ENCODE measurements at places on chromosomes 4 and X.

- no peak for DNase-seq
Measured at GRCh38 chr4:110682311-110682710, 59.4 kb upstream of the PITX2 start.

DNA sequence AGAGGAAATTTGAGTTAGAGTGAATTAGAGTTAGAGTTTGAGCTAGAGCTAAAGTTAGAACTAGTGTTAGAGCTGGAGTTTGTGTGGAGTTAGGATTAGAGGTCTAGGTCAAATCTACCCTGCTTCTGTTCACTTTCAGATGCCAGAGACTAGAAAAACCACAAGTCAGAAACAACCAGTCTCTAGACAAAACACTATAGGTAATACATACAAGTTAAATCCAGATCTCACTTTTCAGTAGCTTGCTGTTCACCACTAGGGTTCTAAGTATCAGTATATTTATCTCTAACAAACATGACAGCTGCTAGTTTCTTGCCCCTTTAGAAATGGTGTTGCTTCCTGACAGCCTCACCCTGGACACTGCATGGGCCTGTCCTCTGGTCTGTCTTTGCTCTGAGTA is 300.7 kb downstream of the ARAP2 start:
- no peak for DNase-seq

DNA sequence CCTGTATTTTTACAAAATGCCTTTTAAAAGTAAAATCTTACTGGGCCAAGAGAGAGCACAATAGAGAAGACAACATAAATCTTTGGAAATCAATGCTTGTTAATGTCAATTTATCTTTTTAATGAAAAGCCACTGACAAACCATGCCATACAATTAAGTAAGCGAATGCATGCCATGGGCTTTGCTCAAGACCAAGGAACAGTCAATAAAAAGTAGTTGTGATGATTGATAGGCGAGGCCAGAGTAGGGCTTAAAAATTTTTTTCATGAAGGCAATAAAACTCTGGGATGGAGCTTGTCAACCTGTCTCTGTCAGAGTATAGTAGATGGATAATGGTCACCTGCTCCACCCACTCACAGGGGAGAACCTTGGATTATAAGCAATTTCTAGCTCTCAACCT is 17.5 kb upstream of the GPM6B start:
- no peak for DNase-seq

DNA sequence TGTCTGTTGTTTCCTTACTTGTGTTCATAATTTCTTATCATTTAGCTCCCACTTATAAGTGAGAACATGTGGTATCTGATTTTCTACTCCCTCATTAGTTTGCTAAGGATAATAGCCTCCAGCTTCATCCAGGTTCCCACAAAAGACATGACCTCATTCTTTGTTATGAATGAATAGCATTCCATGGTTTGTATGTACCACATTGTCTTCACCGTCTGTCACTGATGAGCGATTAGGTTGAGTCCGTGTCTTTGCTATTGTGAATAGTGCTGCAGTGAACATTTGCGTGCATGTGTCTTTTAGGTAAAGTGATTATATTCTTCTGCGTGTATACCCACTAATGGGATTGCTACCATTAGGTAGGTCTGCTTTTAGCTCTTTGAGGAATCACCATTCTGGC is 624.3 kb upstream of the EPHA5 start:
- DNase-seq = peak; percentile 61

DNA sequence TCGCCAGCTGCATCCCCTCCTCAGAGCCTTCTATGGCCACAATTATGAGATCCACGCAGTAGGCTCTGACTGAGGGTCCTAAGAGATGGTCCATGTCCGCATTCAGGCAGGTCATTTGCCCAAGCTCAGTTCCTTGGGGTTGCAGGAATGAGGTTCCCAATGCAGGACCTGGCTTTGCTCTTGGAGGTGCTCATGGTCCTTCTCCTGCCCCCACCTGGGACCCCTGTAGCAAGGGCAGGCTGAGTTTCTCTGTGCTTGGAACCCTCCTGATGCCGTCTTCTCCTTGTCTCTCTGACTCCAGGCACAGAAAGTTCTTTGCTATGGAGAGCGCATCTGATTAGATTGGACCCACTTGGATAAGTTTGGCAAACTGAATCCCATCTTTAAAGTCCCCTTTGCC is 16.5 kb upstream of the SHOX start:
- no peak for DNase-seq

DNA sequence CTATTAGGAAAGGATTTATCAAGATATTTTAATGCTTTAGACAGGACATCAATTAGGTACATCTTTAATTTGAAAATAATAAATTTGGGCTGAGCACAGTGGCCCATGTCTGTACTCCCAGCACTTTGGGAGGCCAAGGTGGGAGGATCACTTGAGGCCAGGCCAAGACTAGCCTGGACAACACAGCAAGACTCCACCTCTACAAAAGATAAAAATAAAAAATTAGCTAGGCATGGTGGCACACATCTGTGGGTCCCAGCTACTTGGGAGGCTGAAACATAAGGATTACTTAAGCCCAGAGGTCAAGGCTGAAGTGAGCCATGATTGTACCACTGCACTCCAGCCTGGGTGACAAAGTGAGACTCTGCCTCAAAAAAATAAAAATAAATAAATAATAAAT is 59.6 kb upstream of the IRF2 start:
- DNase-seq = no peak

DNA sequence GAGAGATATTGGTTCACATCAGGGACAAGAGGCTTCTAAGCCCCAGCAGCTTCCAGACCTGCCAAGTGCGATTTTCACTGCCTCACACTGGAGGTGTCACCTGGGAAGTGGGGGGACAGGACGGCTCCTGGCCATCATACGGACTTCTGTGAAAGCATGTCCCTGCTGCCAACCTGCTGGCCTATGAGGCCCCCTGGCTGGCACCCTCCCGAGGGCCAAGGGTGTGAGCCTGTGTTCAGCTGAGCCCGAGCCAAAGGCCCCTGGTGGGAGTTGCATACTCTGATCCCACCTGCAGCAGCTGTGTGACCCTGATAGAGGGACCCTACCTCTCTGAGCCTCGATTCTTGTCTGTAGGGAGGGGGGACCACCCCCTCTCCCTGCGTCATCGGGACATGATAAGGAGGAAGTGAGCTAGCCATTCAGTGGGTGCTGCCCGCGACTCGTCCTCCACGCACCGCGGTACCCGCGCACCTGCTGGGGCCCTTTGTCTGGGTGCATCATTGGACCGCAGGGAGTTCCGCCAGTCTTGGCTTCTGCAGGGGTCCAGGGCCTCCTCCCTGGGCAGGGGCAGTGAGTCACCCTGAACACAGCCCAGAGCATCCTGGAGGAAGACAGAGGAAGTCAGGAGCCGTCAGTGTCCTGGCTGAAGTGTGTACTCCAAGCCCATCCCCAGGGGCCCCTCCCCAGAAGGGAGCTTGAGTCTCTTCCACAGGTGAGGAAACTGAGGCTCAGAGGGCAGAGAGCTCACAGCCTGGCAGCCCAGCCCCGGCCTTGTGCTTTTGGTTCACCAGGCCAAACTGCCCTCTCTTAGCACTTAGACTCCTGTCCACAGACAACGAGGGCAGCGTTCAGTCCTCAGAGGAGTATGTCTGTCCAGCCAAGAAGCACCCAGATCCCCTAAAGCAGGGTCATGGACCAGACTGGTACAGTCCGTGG is 24.1 kb downstream of the C4orf50 start:
- no peak for DNase-seq

DNA sequence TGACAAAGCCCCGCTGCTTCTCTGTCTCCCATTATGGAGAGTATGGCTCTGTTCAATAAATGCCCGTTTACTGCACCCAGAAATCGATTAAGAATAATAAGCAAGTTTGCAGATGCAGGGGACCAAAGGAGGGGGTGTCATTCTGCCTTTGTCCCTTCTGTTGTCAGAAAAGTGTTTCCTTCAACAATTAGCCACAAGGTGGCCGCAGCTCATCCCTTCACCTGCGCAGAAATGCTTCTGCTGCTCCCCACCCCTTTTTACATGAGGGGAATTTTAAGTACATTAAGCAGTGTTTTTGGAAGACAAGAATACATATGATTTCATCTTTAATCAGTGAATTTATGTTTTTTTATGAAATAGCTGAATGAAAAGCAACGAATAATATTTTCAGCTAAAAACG is 175.6 kb upstream of the ARX start:
- DNase-seq = no peak

DNA sequence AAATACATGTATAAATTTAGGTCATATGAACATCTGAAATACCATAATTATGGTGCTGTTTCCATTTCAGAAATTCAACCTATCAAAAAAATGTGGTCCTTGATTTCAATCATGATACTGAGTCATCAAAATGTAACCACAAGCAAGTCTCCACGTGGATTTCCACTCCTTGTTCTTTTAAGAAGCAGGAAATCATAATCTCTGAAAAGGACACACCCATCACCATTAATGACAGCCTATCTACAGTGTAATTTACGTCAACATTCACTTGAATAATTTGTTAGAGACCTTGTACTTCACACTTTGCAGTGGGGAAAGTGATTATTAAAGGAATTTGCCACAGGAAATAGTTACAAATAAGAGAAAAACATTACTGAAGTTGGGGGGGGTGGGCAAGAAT is 17.7 kb upstream of the SLC7A11 start:
- DNase-seq = peak; percentile 64

- no peak for DNase-seq
Measured at GRCh38 chr4:66693694-66694093, 851.6 kb downstream of the CENPC start.

DNA sequence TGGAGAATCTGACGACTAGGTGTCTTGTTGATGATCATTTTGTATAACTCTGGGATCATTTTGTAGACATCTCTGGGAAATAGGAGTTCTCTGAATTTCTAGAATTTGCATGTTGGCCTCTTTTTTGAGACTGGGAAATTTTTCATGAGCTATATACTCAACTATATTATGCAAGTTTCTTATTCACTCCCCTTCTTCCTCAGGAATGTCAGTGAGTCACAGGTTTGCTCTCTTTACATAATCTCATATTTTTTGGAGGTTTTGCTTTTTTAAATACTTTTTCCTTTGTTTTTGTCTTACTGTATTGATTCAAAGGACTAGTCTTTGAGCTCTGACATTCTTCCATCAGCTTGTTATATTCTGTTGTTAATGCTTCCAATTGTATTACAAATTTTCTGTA is 1324.2 kb downstream of the TECRL start:
- no peak for DNase-seq

DNA sequence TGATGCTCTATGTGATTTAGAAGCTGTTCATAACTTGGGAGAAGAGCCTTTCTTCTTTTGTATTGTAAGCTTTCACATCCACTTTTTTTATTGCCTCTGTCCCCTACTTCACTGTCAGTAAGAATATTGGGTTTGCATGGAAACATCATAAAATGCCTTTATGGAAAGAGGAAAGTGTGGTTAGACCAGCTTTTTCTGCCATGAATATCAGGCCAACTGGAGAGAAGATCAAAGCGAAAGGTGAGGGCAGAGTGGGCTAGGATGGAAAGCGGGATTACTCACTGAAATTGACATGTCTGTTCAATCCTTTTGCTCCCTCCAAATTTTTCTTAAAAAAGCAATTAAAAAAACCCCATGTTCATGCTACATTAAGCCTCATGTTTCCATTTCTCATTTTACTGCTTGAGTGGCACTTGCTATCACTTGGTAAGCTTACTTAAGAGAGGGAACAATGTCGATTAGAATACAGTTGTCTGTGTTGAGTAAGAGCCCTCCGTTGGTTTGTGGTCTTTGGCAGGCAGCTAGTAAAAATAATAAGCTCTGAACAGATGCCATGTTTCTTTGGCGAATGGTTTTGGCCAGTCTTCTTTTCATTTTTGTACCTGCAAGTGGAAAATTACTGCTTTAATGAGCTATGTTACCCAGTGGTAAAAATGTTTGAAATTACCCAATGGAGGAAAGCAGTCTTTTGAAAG is 35.9 kb downstream of the SUPT20HL1 start:
- peak; percentile 68 for DNase-seq

DNA sequence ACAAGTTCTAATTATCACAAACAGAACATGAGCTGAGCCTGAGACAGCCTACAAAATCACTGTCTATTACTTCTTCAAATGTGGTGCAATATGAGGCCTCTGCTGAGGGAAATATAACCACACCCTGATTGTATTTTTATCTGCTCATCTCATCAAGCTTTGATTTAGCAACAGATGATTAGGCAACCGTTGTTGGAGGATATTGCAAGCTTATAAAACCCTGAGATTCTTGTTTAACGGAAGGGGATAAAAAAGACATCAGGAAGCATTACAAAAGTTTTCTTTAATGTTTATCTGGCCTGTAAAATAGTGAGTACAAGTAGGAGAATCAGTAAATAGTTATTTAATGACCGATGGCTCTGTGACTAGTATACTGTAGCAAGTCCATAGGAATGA is 108.5 kb downstream of the ZNF330 start:
- DNase-seq = peak; percentile 81

- no peak for DNase-seq
Measured at GRCh38 chr4:25609976-25610375, 45.7 kb upstream of the SLC34A2 start.

GRCh38 chr4:146346276-146346675 is 131.9 kb downstream of the REELD1 start:
- DNase-seq = no peak

- no peak for DNase-seq
Measured at GRCh38 chr4:62402088-62402806, 1202.1 kb downstream of the ADGRL3 start.

DNA sequence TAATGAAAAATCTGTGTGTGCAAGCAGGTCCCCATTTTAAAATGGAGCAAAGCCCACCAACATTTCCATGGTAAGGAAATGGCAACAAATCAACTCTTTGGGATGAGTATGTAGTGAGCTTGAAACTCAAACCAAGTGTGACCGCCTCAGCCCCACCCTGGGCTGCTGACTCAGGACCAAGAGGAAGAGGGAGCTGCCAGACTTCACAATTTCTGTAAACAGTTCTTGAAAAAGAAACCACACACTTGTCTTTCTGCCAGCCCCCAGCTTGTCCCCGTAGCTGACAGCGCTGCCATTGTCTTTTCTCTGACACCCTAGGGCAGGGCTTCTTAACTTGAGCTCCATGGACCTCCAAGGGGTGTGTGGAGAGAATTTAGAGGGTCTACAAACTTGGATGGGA is 10.3 kb downstream of the RTL5 start:
- peak; percentile 66 for DNase-seq

DNA sequence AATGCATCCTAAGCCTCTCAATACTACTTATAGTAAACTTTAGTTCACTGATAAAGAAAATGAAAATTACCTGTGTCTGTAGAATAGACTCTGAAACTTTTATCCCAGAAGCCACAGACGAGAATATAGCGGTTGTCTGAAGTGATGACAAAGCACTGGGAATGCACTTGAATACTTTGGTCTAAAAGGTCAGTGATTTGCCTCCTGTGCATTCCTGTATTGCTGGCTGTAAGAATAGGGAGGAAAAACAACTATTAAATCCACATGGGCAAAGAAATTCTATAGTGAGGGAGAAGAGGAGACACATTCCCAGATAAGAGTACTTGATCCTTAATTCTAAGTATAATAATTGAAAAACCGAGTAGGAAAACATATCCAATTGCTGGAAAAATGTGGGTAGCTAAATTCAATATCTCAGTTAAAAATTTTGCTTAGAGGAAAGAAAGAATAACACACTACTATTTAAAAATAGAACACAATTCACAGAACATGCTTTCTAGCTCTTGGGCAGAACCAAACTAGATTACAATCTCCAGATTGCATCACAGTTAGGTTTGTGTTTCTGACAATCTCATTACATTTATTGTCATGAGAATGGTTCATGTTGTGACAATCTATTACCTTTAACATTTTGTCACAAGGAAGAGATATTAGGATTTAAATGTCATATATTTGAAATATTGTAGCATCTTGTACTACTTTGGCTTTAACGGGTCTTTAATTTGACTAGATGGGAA is 232.1 kb downstream of the DCLK2 start:
- DNase-seq = peak; percentile 70

- peak; percentile 90 for DNase-seq
Measured at GRCh38 chrX:107684956-107685385, 56.7 kb downstream of the PRPS1 start.

GRCh38 chr4:180434131-180434895 is 1808.9 kb upstream of the TENM3 start:
- no peak for DNase-seq

Measured in cardiac fibroblast (primary cell).